ENCODE measurements at places on chromosomes 12 and 14. TPM values are rescaled to one million over a fixed set of nuclear protein-coding genes. Genes with fewer than 3 reads are reported as not detected.

The TGM1 gene
- total RNA-seq = 0.83 TPM

The MAP1LC3B2 gene
- 1.2 TPM for total RNA-seq

The GLTP gene
- 51.2 TPM for total RNA-seq

The TSPAN19 gene
- not detected for total RNA-seq

The FLRT2 gene
- total RNA-seq = 14.5 TPM

The PLXNC1 gene
- total RNA-seq = 86.9 TPM

The WSCD2 gene
- total RNA-seq = under 0.01 TPM

The DTX1 gene
- total RNA-seq = 0.26 TPM

The KRT5 gene
- total RNA-seq = not detected

The CCDC197 gene
- total RNA-seq = not detected

The VPS29 gene
- 52.2 TPM for total RNA-seq

The SAMD15 gene
- total RNA-seq = 0.33 TPM

The NOVA1 gene
- 5.1 TPM for total RNA-seq

The RIN3 gene
- 5.4 TPM for total RNA-seq

The CIDEB gene
- total RNA-seq = 0.51 TPM

The HOXC9 gene
- total RNA-seq = 0.26 TPM

The COCH gene
- 0.51 TPM for total RNA-seq

The FOXN4 gene
- not detected for total RNA-seq

The ZC2HC1C gene
- total RNA-seq = 1.5 TPM

The KRT2 gene
- total RNA-seq = not detected

The MANSC1 gene
- 1.3 TPM for total RNA-seq

The ZCRB1 gene
- 31.2 TPM for total RNA-seq

The WIF1 gene
- total RNA-seq = not detected

The MMP19 gene
- total RNA-seq = 7.1 TPM

The KRT78 gene
- not detected for total RNA-seq

The HEBP1 gene
- total RNA-seq = 33.7 TPM

The PPP1R1A gene
- total RNA-seq = not detected

The SMOC1 gene
- total RNA-seq = not detected

The ASIC1 gene
- total RNA-seq = 1.8 TPM

The RNF212B gene
- total RNA-seq = not detected

The ARID4A gene
- 10.3 TPM for total RNA-seq

The SSTR1 gene
- 3.0 TPM for total RNA-seq

The SAMD4A gene
- 25.9 TPM for total RNA-seq

The SCN8A gene
- total RNA-seq = 12.8 TPM

The MYL6 gene
- 1,517 TPM for total RNA-seq

The GUCY2C gene
- not detected for total RNA-seq

All from fibroblast of lung (primary cell).